ENCODE measurements at places on chromosomes 16 and 17.

- no peak for DNase-seq
Observed at GRCh38 chr17:81398176-81398831, 3.0 kb downstream of the BAHCC1 start.

DNA sequence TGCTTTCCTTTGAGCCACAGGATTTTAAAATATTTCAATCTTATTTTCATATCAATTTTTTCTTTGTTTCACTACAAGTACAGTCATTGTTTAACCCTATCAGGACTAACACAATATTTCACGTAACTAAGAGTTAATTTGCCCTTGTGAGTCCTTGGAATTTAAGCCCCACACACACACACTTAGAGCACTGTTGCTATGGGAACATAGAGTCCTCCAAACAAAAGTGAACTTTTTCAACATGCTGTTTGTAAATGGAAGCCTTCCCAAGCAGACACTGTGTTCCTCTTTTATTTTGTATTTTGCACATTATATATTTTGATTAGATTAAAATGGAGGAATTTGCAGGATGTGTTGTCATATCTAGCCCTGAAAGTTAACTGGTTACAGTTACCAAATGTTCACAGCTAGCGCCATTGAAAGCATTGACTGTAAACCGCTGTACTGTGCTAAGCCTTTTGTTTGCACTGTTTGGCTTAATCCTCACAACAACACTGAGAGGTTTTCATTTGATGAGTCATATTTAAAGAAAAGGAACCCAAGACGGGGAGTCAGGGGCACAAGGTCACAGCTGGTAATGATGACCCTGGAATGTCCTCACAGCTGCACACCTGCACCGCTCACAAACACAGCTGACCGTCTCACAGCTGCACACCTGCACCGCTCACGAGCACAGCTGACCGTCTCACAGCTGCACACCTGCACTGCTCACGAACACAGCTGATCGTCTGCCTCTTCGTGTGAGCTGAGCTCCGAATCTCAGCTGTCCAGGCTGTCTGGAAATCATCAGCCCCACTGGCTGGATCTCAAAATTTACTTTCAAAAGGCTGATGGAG, 6.3 kb downstream of the HSBP1 start:
- DNase-seq, result no peak

DNA sequence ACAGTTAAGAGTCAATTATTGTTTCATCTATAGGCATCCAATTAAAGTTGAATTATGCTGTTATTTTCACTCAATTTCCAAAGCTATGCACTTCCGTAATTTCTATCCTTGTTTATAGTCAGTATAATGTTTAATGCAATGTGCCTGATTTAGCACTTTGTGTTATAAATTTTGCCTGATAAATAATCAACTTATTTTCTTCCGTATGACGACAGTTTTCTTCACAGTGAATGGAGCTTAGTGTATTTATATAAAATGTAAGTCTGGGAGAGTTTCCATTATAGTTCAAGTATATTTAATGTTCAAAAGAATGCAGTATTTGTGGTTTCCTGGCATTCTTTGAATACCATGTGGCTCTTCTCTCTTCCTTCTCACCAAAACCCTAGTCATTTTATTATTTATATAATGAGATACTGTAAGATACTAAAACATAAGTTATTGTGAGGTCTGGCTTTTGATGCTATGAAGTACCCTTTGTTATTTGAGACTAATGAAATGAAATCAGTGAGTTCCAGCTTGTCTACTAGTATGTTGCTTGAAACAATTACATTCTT, 240.6 kb downstream of the PRKCA start:
- no peak for DNase-seq

DNA sequence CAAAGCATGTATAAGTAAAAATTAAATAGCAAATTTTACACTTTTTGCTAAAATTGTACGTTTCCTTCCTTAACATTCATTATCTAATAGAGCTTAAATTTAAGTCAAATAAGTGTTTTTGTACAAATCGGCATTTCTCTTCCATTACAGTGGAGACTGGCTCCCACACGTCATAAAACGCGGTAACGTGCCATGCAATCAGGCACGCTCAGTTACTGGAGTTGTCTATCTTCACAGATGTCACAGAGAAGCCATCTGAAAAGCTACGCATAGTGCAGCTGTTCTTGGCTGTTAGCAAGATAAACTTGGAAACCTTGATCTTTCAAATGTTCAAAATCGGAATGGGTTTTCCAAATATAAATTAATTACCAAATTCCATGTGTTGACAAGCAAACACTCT, 165.3 kb downstream of the STX8 start:
- DNase-seq, result no peak

- no peak for DNase-seq
Observed at GRCh38 chr17:40056379-40057015, 2.3 kb upstream of the MED24 start.

- DNase-seq, result no peak
Observed at GRCh38 chr16:2472885-2473445, 1.9 kb downstream of the NTN3 start.

DNA sequence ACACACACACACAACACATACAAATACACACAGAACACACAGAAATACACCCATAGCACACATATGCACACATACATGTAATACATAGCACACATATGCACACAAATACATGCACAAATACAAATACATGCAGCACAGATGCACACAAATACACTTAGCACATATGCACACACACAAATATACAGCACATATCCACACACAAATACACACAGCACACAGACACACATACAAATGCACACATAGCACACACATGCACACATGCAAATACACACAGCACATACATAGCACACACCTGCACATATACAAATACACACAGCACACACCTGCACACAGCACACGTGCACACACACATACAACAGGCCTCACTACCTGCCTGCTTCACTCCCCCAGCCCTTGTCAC, 49.6 kb downstream of the SDK2 start:
- no peak for DNase-seq

DNA sequence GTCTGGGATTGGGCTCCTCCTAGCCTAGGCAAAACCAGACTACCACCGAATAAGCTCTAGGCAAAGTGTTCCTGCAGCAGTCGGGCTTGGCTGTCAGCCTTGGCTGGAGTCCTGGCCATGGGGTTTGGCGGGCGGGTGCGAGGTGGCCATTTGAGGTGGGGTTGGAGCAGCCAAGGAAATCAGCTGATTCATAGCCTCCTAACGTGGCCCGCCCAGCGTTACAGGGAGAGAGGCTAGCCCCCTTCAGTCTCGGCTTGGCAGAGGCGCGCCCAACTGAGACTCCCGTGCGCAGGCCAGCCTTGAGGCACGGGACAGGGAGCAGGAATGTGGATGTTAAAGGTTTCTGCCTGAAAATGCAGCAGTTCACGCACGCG, 1.9 kb downstream of the PMP22 start:
- DNase-seq, result no peak

- DNase-seq, result no peak
Observed at GRCh38 chr17:75769536-75769935, 4.5 kb upstream of the GALK1 start.

DNA sequence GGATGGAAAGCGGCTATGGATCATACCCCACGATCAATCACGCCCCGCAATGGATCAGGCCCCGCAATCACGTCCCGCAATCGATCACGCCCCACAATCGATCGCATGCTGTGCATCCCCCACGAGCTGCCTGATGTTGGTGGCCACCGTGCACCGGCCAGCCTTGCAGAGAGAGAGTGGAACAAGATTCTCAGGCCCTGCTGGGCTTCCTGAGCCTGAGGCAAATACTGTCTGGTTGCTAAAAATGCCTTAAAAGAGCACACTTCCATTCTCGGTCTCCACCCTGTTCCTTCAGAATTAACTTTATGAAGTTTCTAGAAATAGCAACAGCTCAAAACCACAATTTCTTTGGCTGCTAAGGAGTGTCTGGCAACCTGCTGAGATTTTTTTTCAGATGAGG, 81.5 kb downstream of the VPS53 start:
- no peak for DNase-seq

DNA sequence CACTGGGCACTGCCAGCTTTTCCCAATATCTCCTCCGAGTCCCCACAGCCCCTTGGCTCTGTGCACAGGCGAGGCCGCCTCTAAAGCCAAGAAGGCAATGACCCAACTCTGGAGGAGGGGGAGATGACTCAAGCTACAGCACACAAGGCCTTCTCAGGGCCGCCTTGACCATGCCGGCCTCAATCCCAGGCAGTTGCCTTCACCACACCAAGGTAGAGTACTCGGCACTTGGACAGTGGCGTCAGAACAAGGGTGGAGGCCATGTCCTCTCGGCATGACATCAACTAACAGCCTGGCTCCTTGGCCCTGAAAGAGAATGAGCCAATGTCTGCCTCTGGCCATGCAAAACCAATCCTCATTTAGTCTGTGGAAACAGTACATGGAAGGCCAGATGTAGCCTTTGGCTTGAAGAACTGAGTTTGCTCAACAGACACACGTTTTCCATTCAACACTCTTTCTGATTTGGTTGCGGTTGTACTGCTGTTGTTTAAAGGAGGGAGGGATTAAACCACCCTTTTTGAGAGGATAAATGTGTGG, 139.6 kb downstream of the XYLT1 start:
- DNase-seq, result no peak

DNA sequence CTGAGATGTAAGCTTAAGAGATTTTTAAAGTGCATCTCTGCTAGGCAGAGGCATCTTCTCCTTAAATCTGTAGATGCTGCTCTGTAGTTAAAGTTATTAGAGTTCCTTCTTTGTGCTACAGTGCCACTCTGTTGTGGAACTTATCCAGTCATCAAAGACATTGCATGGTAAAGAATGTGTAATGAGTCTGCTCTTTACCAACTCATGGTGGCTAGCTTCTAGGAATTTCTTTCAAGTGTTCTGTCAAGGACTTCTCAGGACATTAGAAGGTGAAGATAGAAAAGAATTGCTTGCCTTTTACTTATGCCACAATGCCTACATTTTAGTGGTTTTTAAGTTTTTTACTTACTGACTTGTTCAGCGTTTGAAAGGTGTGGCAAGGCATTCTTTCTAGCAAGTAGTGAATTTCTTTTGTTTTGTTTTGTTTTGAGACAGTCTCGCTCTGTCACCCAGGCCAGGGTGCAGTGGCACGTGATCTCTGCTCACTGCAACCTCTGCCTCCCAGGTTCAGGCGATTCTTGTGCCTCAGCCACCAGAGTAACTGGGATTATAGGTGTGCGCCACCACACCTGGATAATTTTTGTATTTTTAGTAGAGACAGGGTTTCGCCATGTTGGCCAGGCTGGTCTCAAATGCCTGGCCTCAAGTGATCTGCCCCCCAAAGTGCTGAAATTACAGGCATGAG, 20.3 kb upstream of the ARL2BP start:
- no peak for DNase-seq

- DNase-seq, result no peak
Observed at GRCh38 chr17:61532826-61533225, 58.2 kb downstream of the NACA2 start.

DNA sequence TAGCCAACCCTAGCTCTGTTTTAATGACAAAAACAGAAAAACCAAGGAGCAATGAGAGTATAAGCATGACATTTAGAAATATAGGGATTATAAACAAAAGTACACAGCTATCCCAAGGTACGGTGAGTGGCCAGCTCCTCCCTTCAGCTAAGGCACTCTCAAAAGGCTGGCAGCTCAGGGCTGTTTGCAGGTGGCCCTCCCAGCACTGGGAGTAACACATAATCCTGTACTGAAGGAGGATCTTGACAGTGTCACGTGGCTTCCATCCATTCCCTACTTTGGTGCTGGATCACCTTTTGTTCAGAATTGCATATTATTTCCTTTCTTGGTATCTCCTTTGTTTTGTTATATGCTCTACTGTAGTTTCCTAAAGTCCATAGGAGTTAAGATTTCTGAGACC, 500.8 kb downstream of the KCNJ18 start:
- no peak for DNase-seq

GRCh38 chr17:50359998-50360461, 13.0 kb downstream of the MRPL27 start:
- DNase-seq, result no peak

- no peak for DNase-seq
Observed at GRCh38 chr16:73228649-73229048, 180.7 kb upstream of the ZFHX3 start.

DNA sequence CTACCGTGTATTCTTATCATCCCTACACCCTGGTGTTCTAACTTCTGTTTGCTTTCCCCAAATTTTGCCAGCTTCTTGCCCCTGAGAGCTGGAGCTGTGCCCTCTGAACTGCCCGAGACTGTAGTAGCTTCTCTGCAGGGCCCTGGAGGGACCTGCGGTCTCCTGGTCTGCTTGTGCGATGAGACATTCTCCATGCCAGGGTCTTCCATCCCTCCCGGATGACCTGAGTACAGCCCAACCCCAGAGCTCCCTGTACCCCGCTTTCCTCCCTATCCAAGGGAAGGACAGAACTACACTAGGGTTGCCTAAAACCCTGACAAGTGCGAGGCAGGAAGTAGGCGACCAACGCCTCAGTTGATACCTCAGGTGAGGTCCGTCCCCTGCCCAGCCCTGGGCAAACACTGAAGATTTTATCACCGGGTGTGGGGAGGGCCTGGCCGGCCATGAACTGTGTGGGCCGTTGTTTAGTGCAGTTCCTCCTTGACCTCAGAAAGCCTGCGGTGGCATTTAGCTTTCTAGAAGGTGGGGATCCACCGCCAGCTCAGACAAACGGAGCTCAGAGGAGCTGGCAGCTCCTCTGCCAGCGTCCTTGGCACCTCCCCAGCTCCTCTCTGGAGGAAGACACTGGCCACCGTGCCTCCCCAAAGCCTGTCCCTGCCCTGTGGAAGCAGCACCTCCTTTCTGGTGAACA, 13.7 kb downstream of the CANT1 start:
- no peak for DNase-seq

- DNase-seq, result no peak
Observed at GRCh38 chr17:59669944-59670343, 37.3 kb downstream of the PTRH2 start.

GRCh38 chr17:32161506-32162365, 19.4 kb downstream of the RHOT1 start:
- DNase-seq, result no peak

DNA sequence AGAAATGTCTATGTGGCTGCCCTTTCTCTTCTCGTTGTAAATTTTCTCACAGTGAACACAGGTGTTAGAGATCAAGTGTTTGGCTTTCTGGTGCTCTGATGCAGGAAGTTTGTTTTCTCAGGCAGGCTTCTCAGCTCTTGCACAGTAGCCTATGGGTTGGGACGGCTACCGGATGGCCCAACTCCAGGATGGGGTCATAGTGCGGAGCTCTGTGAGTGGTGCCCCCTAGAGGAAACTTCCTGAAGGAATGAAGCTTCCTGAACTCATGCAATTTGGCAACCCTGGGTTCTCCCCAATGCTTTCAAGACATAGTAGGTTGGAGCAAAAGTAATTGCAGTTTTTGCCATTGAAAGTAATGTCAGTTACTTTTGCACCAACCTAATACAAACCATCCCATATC, 407.5 kb upstream of the HSBP1 start:
- no peak for DNase-seq

GRCh38 chr16:81711657-81712319, 67.3 kb upstream of the PLCG2 start:
- no peak for DNase-seq
